ENCODE measurements at places on chromosomes 16 and 17.

GRCh38 chr16:2252806-2253148, 1.4 kb upstream of the ECI1 start:
- no peak for DNase-seq

DNA sequence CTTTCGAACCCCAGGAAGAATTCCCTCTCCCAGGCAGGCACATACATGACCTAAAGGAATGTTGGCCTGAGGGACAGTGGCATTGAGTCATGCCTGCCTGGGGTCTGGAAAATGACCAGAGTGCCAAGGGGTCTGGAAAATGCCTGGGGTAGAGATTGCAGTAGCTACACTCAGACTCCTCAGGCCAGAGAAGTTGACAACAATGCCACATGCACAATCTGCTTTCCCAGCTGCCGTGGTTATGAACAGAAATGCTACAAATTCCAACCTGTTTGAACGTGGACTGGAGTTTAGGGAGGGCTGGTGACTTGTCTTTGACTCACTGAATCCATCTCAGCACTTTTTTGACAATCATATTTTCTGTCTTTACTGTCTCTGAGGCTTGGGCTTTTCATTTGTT, 250.0 kb downstream of the ABCC12 start:
- DNase-seq = no peak

GRCh38 chr17:83070800-83071341, 8.5 kb upstream of the METRNL start:
- no peak for DNase-seq

GRCh38 chr17:28810437-28810836, 32.2 kb downstream of the FAM222B start:
- no peak for DNase-seq

DNA sequence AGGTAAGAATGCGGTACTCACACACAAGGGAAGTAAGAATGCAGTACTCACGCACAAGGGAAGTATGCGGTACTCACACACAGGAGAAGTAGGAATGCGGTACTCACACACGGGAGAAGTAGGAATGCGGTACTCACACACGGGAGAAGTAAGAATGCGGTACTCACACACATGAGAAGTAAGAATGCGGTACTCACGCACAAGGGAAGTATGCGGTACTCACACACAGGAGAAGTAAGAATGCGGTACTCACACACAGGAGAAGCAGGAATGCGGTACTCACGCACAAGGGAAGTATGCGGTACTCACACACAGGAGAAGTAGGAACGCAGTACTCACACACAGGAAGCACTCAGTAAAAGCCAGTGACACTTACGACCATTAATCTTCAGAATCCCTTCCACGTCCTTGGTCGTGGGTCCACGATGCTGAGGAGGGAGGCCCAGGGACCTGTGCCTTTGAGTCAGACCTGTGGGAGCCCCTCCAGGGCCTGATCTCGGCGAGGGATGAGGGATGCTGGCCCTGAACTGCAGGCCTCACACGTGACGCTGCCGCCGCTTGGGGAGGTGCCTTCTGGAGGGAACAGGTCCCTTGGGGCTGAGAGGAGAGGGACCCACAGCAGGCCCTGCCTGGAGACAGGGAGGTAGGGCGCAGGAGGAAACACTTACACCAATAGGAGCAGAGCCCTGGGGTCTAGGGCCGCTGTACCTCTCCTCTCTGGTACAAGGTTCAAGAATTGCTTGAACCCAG, 20.2 kb downstream of the ABR start:
- DNase-seq = no peak

DNA sequence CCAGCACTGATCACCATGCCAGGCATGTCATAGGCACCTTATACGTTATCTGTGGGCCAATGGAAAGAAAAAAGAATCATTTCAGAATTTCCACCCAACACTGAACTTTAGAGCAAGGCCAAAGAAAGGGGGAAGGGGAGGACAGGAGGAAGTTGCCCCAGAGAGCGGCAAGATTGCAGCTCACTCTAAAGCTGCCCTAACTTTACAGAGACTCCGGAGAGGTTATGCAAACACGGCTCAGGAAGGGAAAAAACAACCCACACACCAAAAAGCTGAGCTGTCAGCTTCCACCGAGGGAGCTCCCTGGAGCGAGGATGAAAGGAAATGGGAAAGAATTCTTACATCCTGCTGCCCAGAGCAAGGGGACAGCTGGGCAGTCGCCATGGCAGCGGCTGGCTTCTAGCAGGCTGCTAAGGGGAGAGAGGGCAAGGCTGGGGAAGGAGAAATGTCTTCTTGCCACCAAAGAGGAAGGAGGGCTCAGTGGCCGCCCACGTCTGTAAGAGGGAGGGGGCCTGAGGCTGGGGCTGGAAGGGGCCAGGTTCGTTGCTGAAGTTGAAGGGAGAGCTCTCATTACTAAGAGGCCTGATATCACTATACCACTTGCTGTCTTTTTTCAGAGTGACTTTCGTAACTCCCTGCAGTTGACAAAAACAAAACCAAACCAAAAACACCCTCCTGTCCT, 18.2 kb downstream of the COTL1 start:
- DNase-seq = peak; percentile 31
